ENCODE measurements at places on chromosomes 3 and 15.
A peak's percentile ranks its signal among the peaks of the same experiment; 100 is the strongest.

- no peak for DNase-seq
Measured at GRCh38 chr15:98395974-98396610, 252.2 kb upstream of the IGF1R start.

- DNase-seq, result no peak
Measured at GRCh38 chr3:141945726-141946485, 69.5 kb downstream of the ATP1B3 start.

DNA sequence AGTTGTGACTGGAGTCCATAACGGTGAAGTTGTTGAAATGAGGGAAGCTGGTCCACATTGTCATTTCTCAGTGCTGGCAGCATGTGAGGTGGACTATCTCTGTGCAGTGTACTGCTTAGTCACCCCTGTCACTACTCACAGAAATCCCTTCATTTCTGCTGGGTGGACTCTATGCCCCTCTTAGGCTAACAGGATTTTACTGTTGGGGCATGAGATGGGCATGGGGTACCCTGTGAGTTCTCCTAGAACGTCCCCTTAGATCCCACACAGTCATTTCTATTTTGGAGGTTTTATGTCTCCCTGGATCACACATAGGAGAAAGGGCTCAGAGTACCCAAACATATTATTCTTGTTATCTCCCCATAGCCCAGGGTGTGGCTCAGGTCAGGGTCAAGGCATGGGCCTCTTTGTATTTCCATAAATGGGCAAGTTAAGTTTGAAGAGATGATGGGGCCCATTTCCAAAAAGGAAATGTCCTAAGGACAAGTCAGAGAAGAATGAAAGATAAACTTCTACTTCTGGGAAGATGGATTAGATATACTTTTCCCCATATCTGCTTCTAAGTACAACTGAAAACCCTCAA, 15.2 kb downstream of the P2RY1 start:
- DNase-seq, result no peak

DNA sequence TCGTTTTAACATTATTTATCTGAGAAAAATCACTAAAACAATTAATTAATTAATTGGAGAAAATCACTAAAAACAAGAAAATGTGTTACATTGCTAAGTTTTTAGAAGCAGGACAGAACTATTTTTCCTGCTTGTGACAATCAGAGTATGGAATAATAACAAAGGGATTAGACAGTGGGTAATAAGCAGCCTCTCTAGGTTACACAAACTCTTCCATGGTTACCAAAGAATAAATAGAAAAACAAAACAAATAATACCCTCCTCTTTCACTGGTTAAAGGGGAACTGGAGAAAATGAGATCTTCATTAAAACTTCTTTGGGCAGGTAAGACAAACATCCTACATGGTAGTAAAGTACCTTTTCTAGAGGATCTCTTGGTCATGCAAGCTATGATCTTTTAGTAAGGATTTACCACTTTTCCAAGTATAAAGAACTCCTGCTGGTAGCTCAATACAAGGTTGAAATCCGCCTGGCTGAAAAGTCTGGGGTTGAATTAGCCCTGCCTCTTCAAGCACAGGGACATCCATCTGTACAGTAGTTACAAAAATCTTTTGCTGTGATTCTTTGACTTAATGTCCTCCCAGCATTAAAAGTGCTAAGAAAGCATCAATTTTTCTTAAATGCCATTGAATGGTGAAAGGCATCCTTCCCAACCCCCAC, 2.5 kb upstream of the PLCH1 start:
- no peak for DNase-seq

- no peak for DNase-seq
Measured at GRCh38 chr3:52248165-52248541, 2.6 kb downstream of the PPM1M start.

DNA sequence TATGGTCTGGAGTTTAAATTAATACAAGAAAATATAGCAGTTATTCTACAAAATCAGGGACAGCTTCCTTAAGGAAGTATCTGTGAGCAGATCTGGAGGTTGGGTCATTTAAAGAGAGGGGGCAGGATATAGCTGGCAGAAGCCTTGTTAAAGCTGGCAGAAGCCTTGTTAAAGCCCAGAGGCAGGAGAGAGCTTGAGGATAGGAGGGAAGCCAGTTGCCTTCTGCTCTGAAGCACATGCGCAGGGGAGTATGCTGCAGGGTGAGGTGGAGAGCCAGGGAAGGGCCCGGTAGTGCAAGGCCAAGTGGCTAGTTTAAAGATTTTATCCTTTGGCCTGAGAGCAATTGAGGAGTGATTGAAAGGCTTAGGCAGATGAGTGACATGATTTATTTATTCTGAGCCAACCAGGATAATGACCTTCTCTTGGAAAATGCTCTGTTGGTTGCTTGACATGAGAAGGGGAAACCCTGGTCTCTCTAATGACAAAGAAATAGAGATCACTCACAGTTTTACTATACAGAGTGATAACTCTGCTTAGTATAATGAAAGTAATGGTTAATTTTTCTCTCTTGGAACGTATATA, 3.9 kb downstream of the EAF1 start:
- no peak for DNase-seq

GRCh38 chr15:83378921-83379578, 68.1 kb upstream of the SH3GL3 start:
- no peak for DNase-seq

- DNase-seq, result no peak
Measured at GRCh38 chr3:182005701-182006100, 294.0 kb downstream of the SOX2 start.

GRCh38 chr3:195401943-195402342, 40.9 kb downstream of the ACAP2 start:
- DNase-seq, result no peak

GRCh38 chr15:84981711-84982300, at the start of gene PDE8A:
Gene PDE8A, plus strand, starts transcription at chr15:84981856. Its CDS starts 307 bp downstream, at chr15:84982163.
- DNase-seq, result no peak

- no peak for DNase-seq
Measured at GRCh38 chr15:63979262-63979793, 67.0 kb downstream of the DAPK2 start.

GRCh38 chr3:63832395-63832794, 13.3 kb downstream of the C3orf49 start:
- DNase-seq, result no peak

- peak; percentile 85 for DNase-seq
Measured at GRCh38 chr15:40382580-40383456, at the start of gene KNSTRN. Gene KNSTRN, plus strand, starts transcription at chr15:40382721. Its CDS starts 115 bp downstream, at chr15:40382836.

Data from stimulated activated CD8-positive, alpha-beta memory T cell treated with anti-CD3 and anti-CD28 coated beads, Interleukin-4, amount 100 ng/mL, for 4 hours (primary cell).